ENCODE measurements at places on chromosomes 13 and 19. TPM values are rescaled to one million over a fixed set of nuclear protein-coding genes. Genes with fewer than 3 reads are reported as not detected.

SIAH3 gene
- not detected for total RNA-seq

PGLYRP2 gene
- total RNA-seq, result not detected

LILRA5 gene
- total RNA-seq, result not detected

HSD17B14 gene
- total RNA-seq, result not detected

CEACAM3 gene
- not detected for total RNA-seq

KLF1 gene
- total RNA-seq, result not detected

NKG7 gene
- not detected for total RNA-seq

ADPRHL1 gene
- total RNA-seq, result 0.95 TPM

All from HT1080 (cell line).